ENCODE measurements at places on chromosomes 6 and 20.

DNA sequence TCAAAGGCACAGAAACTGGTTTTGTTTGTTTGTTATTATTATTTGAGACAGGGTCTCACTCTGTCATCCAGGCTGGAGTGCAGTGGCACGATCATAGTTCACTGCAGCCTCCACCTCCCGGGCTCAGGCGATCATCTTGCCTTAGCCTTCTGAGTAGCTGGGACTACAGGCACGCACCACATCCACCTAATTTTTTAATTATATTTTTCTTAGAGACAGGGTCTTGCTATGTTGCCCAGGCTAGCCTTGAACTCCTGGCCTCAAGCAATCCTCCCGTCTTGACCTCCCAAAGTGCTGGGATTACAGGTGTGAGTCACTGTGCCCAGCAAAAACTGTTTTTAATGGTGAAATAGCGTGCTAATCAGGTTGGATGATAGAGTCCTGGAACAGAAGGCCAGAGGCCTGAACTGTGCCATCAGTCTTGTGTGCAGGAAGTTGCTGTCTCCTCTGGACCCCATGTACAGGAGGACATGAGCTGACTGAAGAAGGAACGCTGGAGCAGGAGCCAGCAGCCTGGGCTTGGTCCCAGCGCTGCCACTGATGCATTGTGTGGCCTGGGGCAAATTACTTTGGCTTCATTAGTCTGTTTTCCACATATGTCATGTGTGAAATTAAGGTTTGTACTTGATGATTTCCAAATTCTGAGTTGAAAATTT is 4.9 kb downstream of the TM9SF4 start:
- no peak for DNase-seq

- no peak for DNase-seq
Observed at GRCh38 chr20:63591147-63591533, 17.1 kb upstream of the HELZ2 start.

DNA sequence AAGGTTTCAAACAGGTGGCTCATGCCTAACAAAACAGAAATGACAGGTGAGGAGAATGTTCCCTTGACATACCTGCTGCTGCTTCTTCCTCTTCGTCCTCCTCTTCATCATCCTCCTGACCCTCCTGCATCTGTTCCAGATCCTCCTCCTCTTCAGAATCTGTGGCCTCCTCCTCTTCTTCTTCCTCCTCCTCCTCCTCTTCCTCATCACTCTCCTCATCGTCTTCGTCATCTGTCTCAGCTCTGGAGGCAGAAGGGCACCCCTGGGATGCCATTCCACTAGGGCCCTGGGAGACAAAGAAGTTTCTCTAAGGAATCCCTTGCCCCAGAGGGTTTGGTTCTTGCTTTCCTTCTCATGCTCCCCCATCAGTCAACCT is 2.4 kb upstream of the ZBTB22 start:
- no peak for DNase-seq

DNA sequence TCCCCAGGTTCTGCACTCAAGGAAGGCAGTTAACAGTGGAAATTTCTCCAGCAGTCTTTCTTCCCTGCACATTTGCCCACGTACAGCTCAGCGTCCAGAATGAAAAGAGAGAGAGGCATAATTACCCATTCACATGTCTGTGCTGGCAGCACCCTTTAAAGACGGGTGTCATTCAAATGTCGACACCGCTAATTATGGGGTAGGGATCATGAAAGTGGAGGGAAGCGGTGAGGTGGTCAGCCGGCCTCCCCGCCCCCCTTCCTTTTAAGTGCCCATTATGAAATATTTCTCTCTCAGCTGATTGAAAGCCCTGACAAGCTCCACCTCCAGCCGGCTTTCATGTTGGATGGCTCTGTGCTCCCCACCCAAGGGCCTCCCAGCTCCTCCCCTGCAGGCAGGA is 246.1 kb downstream of the BMP7 start:
- no peak for DNase-seq

- no peak for DNase-seq
Observed at GRCh38 chr6:92377137-92377536, 1042.2 kb downstream of the EPHA7 start.

DNA sequence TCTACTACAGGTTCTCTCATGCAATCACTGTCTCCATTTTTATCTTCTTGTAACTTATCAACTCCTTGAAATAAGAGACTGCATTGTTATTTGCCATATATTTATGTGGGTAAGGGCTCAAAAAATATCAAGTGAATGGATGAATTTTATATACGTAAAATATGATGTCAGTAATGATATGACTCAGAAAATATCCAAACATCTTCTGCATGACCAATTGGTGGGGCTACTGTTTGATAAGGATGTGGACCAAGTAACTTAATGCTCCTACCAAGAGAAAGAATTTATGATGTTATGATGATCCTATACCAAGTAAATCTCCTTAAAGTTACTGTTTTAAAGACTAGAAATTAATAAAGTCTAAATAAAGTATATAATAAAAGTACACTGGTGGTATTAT is 103.7 kb downstream of the OGFRL1 start:
- no peak for DNase-seq

GRCh38 chr6:3410385-3411360 is 46.2 kb downstream of the SLC22A23 start:
- peak; percentile 34 for DNase-seq

GRCh38 chr20:3603108-3603507 is 60.1 kb downstream of the GFRA4 start:
- DNase-seq = no peak

DNA sequence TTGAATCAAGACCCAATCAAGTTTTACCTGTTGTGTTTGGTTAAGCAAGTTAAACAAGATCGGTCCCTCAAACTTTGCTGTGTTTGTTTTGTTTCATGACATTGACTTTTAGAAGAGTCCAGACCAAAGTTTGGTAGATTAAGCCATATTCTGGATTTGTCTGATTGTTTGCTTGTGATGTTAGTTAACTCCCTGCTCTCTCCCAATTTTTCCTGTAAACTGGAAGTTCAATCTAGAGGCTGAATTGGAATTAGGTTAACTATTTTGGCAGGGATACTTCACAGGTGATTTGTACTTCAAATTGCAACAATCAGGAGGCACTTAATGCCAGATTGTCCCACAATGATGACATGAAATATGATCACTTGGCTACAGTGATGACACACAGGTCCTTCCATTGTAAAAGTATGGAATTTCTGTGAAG is 13.6 kb upstream of the SH3BGRL2 start:
- no peak for DNase-seq

DNA sequence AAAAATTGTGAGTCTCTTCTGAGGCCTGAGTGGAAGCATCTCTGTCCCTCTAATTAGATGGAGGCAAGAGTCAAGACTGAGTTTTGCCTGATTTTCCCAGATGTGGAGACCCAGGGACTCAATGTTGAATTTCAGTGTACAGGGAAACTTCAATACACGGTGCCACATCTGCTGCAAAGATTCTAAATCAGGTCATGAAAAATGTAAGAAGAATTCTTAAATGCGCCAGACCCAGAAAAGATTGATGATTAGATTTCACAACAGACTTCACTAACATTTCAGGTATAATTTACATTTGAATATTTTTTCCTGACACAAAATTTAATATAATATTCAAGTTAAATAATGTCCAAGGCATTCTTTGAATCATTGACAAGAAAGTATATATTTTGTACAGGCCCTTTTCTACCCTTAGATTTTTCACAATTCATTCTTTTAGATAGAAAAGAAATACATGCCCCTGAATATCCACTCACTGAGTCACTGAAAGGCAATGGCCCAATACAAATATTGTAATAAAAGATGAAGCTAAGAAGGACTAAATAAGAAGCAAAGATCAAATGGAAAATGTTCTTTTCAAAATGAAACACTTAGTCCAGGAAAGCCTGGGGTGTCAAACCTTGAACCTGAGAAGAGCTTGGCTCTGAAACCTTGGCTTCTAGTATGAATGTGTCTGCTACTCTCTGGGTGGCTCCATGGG is 18.2 kb upstream of the HDGFL1 start:
- no peak for DNase-seq

- no peak for DNase-seq
Observed at GRCh38 chr20:51386586-51386985, 155.9 kb downstream of the NFATC2 start.
